ENCODE measurements at places on chromosomes 2 and 18.

- DNase-seq: no peak
- H3K27ac ChIP-seq: no peak overlapping the region
- H3K4me1 ChIP-seq: peaks cover 13% of the 10 kb centered on the region
- H3K4me3 ChIP-seq: no peak overlapping the region
Measured at GRCh38 chr2:177328056-177328455, 63.5 kb upstream of the NFE2L2 start.

DNA sequence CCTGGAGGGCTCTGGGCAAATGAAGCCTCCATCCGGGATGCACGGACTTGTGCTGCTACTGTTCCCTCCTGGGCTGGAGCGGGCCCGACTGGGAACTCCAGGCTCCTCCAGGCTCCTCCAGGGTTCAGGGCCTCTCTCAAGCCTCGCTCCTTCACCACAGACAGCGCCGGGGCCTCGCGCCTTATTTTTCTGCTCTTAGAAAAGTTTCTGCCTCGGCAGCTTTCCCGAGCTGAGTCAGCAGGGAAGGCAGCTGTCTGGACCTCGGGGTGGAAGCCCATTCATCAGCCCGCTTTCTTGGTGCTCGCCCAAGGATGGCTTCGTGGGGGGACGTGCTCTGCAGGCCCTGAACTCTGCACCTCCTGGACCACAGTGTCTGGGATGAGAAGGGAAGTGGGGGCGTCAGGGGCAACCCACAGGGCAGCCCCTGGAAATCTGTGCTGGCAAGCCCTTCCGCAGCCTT, 12.9 kb upstream of the TEX51 start:
- H3K36me3 ChIP-seq: no peaks in the 10 kb centered on the region
- peaks cover 9% of the 10 kb centered on the region for H3K4me1 ChIP-seq
- H3K4me3 ChIP-seq: no peak overlapping the region

DNA sequence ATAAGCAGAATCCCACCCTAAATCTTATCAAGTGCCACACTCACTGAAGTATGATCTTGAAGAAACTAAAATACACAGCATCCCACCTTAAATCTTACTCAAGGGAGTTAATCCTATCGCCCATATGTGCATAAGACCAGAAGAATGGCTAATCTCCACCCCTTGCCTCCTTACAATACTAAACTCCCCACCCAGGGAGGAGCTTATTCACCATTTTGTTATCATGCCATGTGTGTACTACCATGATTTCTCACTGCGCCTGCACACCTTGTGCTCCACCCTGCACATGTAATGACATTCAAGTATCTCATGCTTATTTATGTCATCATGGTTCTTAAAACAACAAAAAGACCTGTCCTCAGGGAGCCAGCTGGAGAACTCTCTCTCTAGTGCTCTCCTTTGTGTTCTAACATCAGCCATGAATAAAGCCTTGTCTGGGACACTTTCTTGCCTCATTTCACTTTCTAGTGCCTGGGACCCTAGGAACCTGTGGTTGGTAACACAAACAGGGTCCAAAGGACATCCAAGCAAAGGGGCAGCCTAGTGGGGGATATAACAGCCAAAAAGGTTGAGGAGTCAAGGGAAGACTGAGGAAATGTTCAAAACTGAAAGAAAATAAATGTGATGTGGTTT, 87.4 kb downstream of the SLC66A3 start:
- H3K4me3 ChIP-seq: no peak overlapping the region
- H3K36me3 ChIP-seq: no peaks in the 10 kb centered on the region
- H3K27ac ChIP-seq: no peak overlapping the region
- no peaks in the 10 kb centered on the region for H3K27me3 ChIP-seq
- H3K4me1 ChIP-seq: no peaks in the 10 kb centered on the region

DNA sequence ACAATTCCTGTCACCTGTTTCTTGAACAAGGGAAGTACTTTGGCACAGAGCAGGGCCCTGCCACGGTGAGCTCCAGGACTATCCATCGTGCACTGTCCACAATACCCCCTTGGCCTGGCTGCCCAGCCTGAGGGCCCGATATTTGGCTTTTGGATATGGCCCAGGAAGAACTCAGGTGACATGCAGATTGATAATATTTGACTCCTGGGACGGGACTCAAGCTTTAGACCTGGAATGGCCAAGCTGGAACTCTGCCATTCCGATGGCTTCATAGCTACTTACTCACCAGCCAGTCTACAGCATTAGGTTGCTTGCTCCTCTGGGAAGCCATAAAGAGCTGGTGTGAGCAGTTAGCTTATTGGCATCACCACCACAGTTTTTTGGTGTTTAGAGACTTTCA, 26.6 kb downstream of the EML6 start:
- H3K4me3 ChIP-seq: no peak overlapping the region
- DNase-seq: no peak
- no peaks in the 10 kb centered on the region for H3K27me3 ChIP-seq
- H3K36me3 ChIP-seq: no peaks in the 10 kb centered on the region
- H3K4me1 ChIP-seq: no peaks in the 10 kb centered on the region

DNA sequence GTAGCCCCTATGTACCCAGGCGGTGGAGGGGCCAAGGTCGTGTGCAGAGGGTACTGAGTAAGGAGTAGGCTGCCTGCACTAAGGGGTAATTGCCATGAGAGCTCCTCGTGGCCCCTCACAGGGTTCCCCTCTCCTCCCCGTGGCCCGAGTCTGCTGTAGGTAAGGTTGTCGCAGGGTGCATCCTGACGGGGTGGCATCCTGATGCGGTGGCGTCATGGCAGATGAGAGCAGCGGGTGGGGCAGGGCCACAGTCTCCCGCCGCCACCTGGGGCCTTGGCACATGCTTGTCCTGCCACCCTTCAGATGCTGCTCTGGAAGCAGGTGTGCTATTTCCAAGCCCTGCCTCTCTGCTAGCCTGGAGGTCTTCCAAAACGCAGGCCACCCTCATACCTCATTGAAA, 89.7 kb downstream of the EIPR1 start:
- no peaks in the 10 kb centered on the region for H3K27me3 ChIP-seq
- DNase-seq: no peak
- no peak overlapping the region for H3K4me3 ChIP-seq
- H3K36me3 ChIP-seq: peaks cover 8% of the 10 kb centered on the region
- H3K27ac ChIP-seq: no peak overlapping the region

DNA sequence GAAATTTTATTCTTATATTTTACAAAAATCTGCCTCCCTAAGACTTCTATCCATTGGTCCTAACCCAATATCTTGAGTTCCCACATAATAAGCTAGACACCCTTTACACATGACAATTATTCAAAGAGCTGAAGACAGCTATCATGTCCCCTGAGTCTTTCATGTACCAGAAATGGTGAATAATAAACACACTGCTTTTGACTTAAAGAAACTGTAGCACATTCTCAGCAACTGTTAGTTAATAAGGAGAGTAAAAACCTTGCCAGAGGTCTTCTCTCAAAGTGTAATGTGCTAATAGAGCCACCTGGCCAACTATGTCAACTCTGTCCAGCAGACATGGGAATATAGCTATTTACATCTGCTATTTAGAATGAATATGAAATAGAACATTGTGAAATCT, 109.7 kb upstream of the ARL5A start:
- peaks cover 12% of the 10 kb centered on the region for H3K27me3 ChIP-seq
- DNase-seq: no peak
- no peak overlapping the region for H3K4me3 ChIP-seq
- no peaks in the 10 kb centered on the region for H3K36me3 ChIP-seq

DNA sequence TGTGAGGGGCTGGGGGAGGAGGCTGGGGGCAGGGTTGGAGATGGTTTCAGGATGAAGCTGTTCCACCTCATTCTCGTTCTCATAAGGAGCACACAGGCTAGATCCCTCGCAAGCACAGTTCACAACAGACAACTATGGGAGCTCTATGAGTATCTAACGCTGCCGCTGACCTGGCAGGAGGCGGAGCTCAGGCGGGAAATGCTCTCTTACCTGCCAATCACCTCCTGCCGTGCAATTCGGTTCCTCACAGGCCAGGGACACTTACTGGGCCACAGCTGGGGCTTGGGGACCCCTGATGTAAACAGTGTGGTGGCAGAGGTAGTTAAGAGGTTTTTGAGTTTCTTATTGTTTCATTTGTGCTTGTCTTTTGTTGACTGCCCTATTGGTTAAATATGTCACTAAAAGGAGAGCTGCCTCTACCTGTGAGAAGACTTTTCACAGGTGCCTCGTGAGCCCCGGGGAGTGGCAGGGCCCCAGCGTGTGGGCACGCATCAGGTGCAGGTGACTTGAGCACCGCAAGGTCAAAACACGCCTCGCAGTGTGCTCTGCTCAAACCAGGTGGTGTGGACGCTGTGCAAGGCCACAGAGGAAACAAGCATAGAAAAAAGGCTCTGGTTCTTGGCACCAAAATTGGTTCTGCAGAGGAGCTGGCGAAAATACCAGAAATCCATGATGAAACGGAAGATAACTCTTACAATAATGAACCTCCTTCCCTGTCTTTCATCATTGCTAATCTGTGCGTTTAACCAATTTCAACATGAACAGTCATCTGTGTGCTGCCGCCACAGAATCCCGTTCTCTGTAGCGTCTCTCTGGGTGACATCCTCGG, 10.2 kb downstream of the MLPH start:
- peaks cover 1% of the 10 kb centered on the region for H3K36me3 ChIP-seq
- H3K4me1 ChIP-seq: peaks cover 15% of the 10 kb centered on the region
- H3K27ac ChIP-seq: no peak overlapping the region
- no peak overlapping the region for H3K4me3 ChIP-seq
- H3K27me3 ChIP-seq: peaks cover 42% of the 10 kb centered on the region

GRCh38 chr18:8989017-8989416, 113.5 kb upstream of the NDUFV2 start:
- DNase-seq: no peak
- peaks cover 13% of the 10 kb centered on the region for H3K4me1 ChIP-seq
- no peaks in the 10 kb centered on the region for H3K36me3 ChIP-seq
- no peak overlapping the region for H3K27ac ChIP-seq
- H3K4me3 ChIP-seq: no peak overlapping the region

DNA sequence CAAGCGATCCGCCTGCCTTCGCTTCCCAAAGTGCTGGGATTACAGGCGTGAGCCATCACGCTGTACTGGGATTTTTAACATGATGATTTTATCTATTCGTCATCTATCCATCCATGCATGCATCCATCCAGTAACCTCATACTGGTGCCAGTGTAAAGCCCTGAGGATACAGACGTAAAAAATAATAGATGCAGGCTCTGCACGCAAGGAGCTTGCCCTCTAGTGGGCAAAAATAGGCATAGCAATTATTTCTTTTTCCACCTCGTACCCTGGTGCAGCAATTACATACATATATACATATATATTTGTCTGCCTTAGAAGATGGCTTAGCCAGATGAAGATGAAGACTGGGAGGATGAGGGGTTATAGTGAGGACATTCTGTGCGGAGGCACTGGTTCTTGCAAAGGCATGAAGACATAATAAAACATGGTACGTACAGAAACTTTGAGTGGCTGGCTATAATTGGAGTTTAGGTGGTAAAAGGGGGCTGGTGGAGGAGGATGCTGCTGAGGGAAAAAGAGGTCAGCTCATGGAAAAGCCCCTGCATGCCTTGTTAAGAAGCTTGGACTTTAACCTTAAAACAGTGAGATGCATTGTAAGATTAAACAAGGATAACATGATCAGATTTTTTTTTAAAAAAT, 19.6 kb upstream of the RPIA start:
- peaks cover 6% of the 10 kb centered on the region for H3K27me3 ChIP-seq
- H3K27ac ChIP-seq: no peak overlapping the region
- no peaks in the 10 kb centered on the region for H3K36me3 ChIP-seq
- H3K4me1 ChIP-seq: no peaks in the 10 kb centered on the region
- no peak overlapping the region for H3K4me3 ChIP-seq

GRCh38 chr2:238499731-238500580, 73.2 kb downstream of the ASB1 start:
- peaks cover 10% of the 10 kb centered on the region for H3K4me1 ChIP-seq
- no peaks in the 10 kb centered on the region for H3K27me3 ChIP-seq
- DNase-seq: no peak
- no peak overlapping the region for H3K4me3 ChIP-seq
- no peaks in the 10 kb centered on the region for H3K36me3 ChIP-seq

DNA sequence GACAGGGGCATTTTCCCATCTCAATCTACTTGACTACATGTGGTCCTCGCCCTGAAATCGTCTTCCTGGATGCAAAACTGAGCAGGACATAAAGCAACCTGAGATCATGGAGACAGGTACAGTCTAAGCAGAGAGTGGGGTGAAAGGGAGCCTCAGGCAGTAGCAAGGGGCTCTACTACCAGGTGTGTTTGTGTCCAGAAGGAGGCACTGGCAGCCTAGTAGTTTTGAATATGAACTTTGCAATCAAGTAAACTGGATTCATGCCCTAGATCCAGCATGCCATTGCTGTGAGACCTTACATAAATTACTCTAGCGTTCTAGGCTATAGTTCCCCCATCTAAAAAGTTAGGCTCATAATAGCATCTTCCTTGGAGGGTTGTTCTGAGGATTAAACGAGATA, 147.4 kb downstream of the TXNL1 start:
- peaks cover 20% of the 10 kb centered on the region for H3K27me3 ChIP-seq
- H3K27ac ChIP-seq: no peak overlapping the region
- H3K4me3 ChIP-seq: no peak overlapping the region

- no peaks in the 10 kb centered on the region for H3K27me3 ChIP-seq
- H3K36me3 ChIP-seq: peaks cover 8% of the 10 kb centered on the region
Measured at GRCh38 chr2:234355021-234355720, 141.7 kb downstream of the ARL4C start.

GRCh38 chr2:179104736-179105135, 54.8 kb upstream of the CCDC141 start:
- H3K4me1 ChIP-seq: peaks cover 41% of the 10 kb centered on the region
- H3K4me3 ChIP-seq: no peak overlapping the region
- DNase-seq: no peak
- H3K27me3 ChIP-seq: no peaks in the 10 kb centered on the region
- no peak overlapping the region for H3K27ac ChIP-seq

DNA sequence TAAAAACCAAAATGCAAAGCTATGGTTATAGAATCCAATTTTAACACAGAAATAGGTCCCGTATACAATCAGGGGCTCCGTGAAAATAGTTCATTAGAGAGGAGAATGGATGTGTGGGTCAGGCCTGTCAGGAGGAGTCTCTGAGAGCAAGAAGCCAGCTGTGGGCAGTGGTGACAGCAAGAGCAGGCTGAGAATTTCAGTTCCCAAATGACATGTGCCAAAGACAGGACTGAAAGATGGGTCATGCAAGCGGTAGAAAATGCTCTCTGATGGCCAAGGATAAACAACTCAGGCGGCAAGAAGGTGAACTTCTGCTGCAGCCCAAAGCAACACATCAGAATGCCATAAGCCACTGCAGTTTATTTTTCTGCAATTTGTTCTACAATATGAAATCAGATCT, 100.4 kb downstream of the CCDC141 start:
- no peak overlapping the region for H3K4me3 ChIP-seq
- no peak overlapping the region for H3K27ac ChIP-seq
- no peaks in the 10 kb centered on the region for H3K36me3 ChIP-seq
- no peaks in the 10 kb centered on the region for H3K27me3 ChIP-seq
- no peaks in the 10 kb centered on the region for H3K4me1 ChIP-seq

DNA sequence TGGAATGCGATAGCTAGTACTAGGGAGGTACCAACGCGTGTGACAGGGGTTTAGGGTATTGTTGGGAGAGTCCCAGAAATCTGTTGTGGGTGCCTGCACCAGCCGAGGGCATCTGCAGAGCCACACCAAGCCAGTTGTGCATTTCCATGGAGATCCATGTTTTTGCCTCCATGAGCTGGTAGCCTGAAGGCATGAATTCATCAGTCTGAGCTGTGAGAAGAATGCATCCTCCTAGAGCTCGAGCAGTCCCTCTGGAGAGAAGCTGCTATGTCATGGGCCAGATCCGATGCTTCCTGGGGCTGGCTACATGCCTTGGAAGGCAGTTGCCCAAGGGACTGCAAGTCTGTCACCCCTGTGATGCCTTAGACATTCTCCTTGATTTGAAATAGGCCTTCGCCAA, 57.9 kb downstream of the LIPG start:
- H3K27ac ChIP-seq: no peak overlapping the region
- no peak overlapping the region for H3K4me3 ChIP-seq
- DNase-seq: no peak
- peaks cover 26% of the 10 kb centered on the region for H3K27me3 ChIP-seq
